ENCODE measurements at places on chromosomes 11 and 22.
A peak's percentile ranks its signal among the peaks of the same experiment; 100 is the strongest.

GRCh38 chr22:35956850-35957249, 71.8 kb downstream of the RBFOX2 start:
- H3K27ac ChIP-seq: no peak overlapping the region
- H3K4me1 ChIP-seq: peaks cover 1% of the 10 kb centered on the region
- no peak overlapping the region for H3K4me3 ChIP-seq
- no peaks in the 10 kb centered on the region for H3K27me3 ChIP-seq
- DNase-seq: no peak
- H3K36me3 ChIP-seq: no peaks in the 10 kb centered on the region

DNA sequence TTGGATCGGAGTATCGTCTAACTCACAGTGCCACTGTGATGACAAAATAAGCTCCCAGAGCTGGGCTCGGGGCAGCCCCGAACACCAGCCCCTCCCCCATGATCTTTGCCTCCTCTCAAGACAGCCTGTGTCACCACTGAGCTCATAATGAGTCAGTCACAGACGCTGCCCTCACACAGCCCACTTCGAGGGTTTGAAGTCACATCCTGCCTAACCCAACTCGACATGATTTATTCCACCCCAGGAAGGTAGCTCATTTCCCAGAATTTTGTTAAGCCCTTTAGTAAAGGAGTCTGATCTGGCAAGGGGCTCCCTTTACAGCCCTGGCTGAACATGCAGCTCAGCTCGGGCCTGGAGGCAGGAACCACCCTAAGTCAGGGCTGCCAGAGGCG, 22.8 kb downstream of the MYH9 start:
- no peaks in the 10 kb centered on the region for H3K27me3 ChIP-seq
- no peaks in the 10 kb centered on the region for H3K36me3 ChIP-seq
- peaks cover 29% of the 10 kb centered on the region for H3K4me1 ChIP-seq

- DNase-seq: no peak
- no peak overlapping the region for H3K4me3 ChIP-seq
- H3K27me3 ChIP-seq: no peaks in the 10 kb centered on the region
- no peak overlapping the region for H3K27ac ChIP-seq
- peaks cover 5% of the 10 kb centered on the region for H3K4me1 ChIP-seq
These were observed 35.6 kb downstream of the SIK2 start for GRCh38 chr11:111637885-111638284.

DNA sequence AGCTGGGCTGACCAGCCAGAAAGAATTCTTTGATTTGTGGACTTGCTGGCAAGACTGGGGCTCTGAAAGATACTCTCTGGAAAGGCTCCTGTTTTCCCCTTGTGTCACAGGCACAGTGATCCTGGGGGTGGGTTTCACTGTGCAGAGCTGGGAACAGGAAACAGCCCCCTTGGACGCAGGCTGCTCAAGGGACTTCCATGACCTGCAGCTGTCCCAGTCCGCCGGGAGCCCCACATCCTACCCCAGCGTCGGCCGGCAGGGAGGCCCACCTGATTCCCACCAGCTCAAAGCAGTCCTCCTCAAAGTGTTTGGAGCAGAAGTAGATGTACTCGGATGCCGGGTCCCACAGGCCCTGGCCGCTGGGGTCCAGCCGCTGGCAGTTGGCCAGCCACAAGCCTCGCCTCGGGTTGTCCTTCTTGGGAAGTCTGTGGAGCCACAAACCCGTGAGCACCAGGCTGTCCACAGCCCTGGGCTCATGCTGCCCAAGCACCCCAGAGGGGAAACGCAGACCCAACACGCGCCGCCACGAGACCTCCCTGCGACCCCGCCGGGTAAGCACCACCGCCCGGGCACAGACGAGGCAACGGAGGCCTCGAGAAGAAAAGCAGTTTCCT, 824 bp downstream of the THAP7 start:
- H3K4me3 ChIP-seq: peak overlapping the region; percentile 91
- no peak for DNase-seq
- H3K4me1 ChIP-seq: peaks cover 2% of the 10 kb centered on the region
- H3K36me3 ChIP-seq: peaks cover 8% of the 10 kb centered on the region
- no peak overlapping the region for H3K27ac ChIP-seq

DNA sequence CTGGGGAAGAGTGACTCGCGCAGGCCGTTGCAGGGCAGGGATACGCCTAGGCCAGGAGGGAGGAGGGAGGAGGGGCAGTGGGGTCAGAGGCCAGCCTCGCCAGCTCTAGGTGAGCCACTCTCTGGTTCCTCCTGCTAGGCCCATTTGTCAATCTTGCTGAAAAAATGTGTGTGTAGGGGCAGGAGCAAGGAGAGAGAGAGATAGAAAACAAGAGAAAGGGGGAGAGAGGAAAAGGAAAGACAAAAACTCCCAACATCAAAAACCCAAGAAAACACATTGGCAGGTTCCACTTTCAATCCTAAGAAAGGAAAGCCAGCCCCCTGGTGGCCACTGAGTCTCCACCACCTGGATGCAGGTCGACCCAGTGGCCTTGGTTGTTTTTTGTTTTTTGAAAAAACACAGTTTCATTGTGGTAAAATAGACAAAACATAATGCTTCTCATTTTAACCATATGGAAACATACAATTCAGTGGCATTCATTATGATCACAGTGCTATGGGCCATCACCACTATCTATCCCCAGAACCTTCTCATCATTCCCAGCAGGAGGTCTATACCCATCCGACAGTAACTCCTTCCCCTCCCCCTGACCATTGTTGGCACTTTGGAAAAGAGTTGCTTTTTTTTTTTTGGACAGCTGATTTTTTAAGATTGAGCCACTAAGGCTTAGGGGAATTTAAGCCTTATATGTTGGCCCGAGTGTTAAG, 10.9 kb downstream of the OMP start:
- H3K36me3 ChIP-seq: no peaks in the 10 kb centered on the region
- DNase-seq: peak; percentile 11
- no peaks in the 10 kb centered on the region for H3K27me3 ChIP-seq
- H3K4me3 ChIP-seq: no peak overlapping the region
- 0 out of 2 replicates have a peak, but pooled peaks cover 1% of the 10 kb centered on the region for H3K4me1 ChIP-seq

- no peaks in the 10 kb centered on the region for H3K4me1 ChIP-seq
- H3K27me3 ChIP-seq: no peaks in the 10 kb centered on the region
- DNase-seq: no peak
- no peak overlapping the region for H3K4me3 ChIP-seq
These were observed 666.5 kb downstream of the NTM start for GRCh38 chr11:132036746-132037466.

DNA sequence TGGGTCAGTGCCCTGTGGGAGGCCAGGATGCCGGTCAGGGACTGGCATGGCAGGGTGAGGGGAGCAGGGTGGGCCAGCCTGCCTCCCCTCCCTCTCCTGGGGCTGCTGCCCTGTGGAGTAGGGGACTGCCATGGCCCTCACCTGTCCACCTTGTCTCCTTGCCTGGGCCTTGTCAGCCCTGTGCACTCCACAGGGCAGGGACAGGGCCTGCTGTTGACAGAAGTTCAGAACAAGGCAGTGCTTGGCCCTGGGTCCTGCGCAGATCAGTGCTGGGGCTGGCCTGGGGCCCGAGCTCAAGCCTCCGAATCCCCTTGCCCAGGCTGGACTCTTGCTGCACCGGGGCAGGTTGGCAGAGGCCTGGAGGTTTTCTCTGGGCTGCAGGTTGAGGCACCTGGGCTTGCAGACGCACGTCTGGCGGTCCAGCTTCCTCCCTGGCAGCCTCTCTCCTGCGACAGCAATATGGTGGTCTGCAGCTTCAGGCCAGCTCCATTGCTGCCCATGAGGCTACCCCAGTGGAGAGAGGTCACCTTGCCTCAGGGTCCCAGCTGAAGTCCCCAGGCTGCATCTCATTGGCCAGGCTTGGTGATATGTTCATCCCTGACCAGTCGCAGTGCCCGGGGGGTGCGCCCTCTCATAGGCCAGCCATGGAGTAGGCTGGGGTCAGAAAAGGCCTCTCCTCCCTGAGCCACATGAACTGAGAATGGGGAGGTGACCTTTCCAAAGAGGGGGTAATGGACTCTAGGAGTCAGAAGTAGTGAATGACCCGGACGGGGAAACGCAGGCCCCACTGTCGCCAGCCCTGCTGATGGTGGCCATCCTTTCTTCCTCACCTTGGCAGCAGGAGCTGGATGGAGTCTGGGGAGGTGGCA, 21.5 kb upstream of the CHKA start:
- H3K27me3 ChIP-seq: no peaks in the 10 kb centered on the region
- H3K4me1 ChIP-seq: no peaks in the 10 kb centered on the region
- H3K36me3 ChIP-seq: no peaks in the 10 kb centered on the region
- no peak for DNase-seq

DNA sequence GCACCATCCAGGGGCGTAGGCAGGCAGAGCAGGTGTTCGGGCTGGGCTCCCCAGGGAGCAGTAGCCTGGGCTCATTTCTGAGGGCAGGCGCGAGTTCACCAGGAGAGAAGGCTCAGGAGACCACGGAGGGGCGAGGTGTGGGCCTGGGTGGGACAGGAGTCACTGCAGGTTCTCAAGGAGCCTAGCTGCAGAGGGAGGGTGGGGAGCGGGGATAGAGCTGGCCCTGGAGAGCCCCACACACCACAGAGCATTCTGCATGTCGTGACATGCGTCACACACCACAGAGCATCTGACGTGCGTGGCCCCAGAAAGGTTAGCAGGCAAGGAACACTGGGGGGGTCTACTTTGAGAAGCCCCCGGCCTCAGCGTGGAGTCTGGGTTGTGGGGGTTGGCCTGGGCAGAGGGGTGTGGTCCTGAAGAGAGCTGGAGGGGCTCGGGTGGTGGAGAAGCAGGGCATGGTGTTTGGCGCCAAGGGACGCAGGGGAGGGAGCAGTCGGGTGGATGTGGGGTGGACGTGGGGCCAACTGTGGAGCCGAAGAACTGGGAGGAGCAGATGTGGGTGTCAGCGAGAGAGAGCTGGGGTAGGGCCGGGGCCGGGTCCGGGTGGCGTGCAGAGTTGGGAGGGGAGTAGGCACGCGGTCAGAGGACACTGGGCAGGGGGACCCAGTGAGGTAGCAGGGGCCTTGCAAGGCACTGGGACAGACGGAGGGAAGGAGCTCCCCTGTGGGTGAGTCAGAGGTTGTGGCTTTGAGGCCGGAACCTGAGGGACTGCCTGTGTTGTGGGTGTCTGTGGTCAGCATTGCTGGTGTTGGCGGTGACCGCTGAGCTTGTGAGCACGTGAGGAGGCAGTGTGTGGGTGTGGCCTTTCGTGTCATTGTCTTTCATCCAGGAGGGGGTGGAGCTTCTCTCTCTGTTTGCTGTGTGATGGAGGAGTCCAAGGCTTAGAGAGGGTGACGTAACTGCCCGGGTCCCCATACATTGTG, 25.5 kb downstream of the CTTN start:
- H3K27me3 ChIP-seq: no peaks in the 10 kb centered on the region
- no peak for DNase-seq
- peaks cover 45% of the 10 kb centered on the region for H3K36me3 ChIP-seq

DNA sequence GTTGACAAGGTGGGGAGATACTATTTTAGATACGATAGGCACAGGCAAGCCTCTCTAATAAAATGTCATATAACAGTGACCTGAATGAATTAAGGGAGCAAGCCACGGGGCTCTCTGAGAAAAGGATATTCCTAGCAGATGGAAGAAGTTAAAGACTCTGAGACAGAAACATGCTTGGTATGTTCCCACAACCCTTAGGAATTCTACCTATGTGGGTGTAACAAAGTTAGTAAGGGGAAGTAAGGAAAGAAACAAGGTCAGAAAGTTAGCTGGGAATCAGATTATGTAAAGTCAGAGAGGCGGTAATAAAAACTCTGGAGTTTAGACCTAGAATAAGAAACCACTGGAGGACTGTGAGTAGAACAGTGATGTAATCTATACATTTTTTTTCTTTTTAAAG, 59.7 kb upstream of the GDPD4 start:
- H3K27me3 ChIP-seq: no peaks in the 10 kb centered on the region
- H3K4me3 ChIP-seq: no peak overlapping the region
- peak; percentile 25 for DNase-seq
- no peak overlapping the region for H3K27ac ChIP-seq
- no peaks in the 10 kb centered on the region for H3K4me1 ChIP-seq

DNA sequence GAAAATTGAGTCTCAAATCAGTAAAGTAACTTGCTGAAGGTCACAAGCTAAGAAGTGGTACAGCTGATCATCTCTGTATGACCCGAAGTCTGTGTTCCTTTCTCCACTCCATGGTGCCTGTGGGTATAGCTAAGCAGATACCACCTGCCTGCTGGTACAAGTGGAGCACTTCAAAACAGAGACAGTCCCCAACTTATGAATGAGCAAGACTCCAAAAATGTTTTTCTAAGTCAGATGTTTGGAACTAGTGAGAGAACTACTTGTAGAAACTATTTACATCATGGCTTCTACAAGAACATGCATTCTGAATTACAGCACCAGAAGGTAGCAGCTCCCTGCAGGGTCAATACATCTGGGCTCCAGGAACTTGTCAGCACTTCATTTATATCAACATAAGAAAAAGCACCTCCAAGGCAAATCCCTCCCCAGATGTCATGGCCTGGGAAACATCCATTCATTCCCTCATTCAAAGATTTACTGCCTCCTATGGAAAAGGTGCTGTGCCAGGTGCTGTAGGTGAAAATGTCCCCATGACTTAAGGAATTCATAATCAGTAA, 94.7 kb downstream of the SERGEF start:
- peaks cover 5% of the 10 kb centered on the region for H3K4me1 ChIP-seq
- H3K27ac ChIP-seq: no peak overlapping the region
- no peak for DNase-seq
- H3K27me3 ChIP-seq: no peaks in the 10 kb centered on the region

GRCh38 chr22:43008509-43008908, 6.4 kb downstream of the PACSIN2 start:
- H3K27me3 ChIP-seq: no peaks in the 10 kb centered on the region
- H3K4me3 ChIP-seq: no peak overlapping the region
- H3K36me3 ChIP-seq: no peaks in the 10 kb centered on the region
- H3K27ac ChIP-seq: no peak overlapping the region

GRCh38 chr22:40123387-40123786, 54.3 kb upstream of the TNRC6B start:
- H3K27me3 ChIP-seq: no peaks in the 10 kb centered on the region
- no peaks in the 10 kb centered on the region for H3K36me3 ChIP-seq
- H3K27ac ChIP-seq: no peak overlapping the region
- no peaks in the 10 kb centered on the region for H3K4me1 ChIP-seq
- no peak for DNase-seq

DNA sequence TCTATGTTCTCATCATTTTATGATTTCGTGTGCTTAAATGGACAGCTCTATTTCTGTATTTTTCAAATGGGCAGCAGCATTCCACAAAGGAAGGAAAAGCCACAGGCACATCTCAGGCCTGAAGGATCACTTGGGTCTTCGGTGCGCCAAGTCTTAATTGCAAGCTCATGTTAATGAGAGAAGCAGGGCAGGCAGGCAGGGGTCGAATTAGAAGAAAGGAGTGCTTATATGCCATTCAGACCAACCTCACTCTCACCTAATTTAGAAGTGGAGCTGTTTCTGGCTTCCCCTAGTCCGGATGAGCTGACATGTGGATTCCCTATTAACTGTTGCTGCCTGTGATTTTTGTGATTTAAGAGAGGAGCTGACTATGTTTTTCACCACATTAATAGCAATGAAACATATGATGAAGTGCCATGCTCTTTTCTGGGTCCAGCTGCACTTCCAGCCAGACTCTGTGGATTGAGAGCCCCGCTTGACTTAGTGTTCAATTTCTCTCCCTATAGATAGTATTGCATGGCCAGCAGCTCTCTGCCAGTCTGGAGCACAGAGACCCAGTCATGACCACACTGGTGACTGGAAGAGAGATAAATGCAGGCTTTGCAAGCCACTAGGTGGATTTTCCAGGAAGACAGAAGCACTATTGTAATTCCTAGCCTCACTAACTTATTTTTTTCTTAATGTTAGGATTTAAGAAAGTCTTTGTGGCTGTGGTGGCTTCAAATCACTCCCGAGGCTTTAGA, 373.9 kb upstream of the FAT3 start:
- H3K4me1 ChIP-seq: no peaks in the 10 kb centered on the region
- no peaks in the 10 kb centered on the region for H3K27me3 ChIP-seq
- H3K4me3 ChIP-seq: no peak overlapping the region
- H3K27ac ChIP-seq: no peak overlapping the region

GRCh38 chr11:7079545-7080135, 9.2 kb upstream of the RBMXL2 start:
- no peak for DNase-seq
- H3K4me3 ChIP-seq: no peak overlapping the region
- no peaks in the 10 kb centered on the region for H3K36me3 ChIP-seq
- no peaks in the 10 kb centered on the region for H3K27me3 ChIP-seq
- H3K4me1 ChIP-seq: no peaks in the 10 kb centered on the region
- no peak overlapping the region for H3K27ac ChIP-seq

Data from iPS DF 6.9 (cell line).